ENCODE measurements at places on chromosomes 7 and 10. TPM values are rescaled to one million over a fixed set of nuclear protein-coding genes. Genes with fewer than 3 reads are reported as not detected.

BICC1 gene
- total RNA-seq = 22.9 TPM

NPS gene
- not detected for total RNA-seq

ENO4 gene
- total RNA-seq = not detected

C10orf105 gene
- total RNA-seq = not detected

STK31 gene
- 0.05 TPM for total RNA-seq

TIAL1 gene
- 63.2 TPM for total RNA-seq

ANKRD1 gene
- 436 TPM for total RNA-seq

PRPS1L1 gene
- total RNA-seq = not detected

NPSR1 gene
- not detected for total RNA-seq

NUTM2E gene
- 0.19 TPM for total RNA-seq

ZNF117 gene
- 20.4 TPM for total RNA-seq

AS3MT gene
- total RNA-seq = 0.58 TPM

LLCFC1 gene
- not detected for total RNA-seq

ADAM12 gene
- 15.4 TPM for total RNA-seq

LRRC17 gene
- total RNA-seq = 71.4 TPM

CPXM2 gene
- 0.19 TPM for total RNA-seq

ANXA8L1 gene
- 0.06 TPM for total RNA-seq

GAD2 gene
- total RNA-seq = not detected

HOGA1 gene
- 0.12 TPM for total RNA-seq

LBX1 gene
- total RNA-seq = not detected

SUN3 gene
- 0.64 TPM for total RNA-seq

VAX1 gene
- not detected for total RNA-seq

PSD gene
- total RNA-seq = 0.35 TPM

ARHGEF35 gene
- total RNA-seq = not detected
